ENCODE measurements at places on chromosomes 7 and 10.

- DNase-seq: no peak
Observed at GRCh38 chr7:102396710-102397019, 502 bp downstream of the PRKRIP1 start.

DNA sequence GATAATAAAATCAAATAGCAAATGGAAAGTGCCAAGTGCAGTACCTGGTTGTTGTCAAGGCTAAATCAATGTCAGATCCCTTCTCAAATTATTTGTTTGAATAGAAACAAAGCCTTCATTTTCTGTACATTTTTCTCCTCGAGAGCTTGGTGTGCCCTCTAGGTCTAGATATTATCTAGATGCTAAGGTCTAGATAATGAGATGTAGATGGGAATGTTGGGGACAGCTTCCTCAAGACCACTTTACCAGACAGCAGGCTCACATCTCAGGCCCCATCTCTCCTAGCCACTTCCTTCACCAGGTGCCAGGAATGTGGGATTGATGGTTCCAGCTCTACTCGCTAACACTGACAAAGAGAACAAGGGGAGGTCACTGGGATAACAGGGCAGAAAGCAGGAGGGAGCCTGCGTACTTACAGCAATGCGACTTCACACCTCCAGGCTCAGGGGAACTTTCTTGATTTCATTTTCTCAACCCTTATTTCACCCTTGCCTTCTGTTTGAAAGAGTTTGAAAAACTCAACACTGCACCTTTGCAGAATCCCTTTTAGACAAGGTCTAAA lies 451.4 kb upstream of the VSTM2A start:
- no peak for DNase-seq

DNA sequence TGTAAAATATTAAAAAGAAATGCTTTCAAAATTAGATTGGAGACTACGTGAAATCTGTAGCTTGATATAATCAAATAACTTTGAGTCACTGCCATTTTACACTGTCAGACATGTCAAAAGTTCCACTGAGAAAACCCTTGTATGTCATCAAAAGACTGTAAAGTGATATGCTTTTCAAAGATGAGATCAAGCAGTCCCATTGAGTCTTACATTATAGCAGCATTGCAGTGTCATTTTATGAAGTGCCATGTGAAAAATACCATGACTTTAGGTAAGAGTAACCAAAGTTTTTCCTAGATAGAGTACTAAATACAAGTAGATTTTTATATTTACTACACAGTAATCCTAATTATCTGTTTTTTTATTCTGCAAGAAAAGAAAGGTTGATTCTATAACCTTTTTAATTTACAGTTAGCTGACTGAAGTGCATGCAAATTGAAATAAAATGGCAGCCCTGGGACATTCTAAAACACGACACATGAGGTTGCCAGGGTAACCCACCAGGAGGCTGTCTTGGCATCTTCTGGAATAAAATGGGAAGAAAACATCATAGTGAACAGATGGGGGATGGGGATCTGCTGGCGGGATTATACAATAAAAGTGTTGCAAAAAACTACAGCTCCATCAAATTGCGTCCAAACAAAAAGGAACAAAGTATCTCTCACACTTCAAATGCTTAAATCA lies 91.3 kb upstream of the TMEM106B start:
- DNase-seq: no peak

- DNase-seq: no peak
Observed at GRCh38 chr7:47953822-47954221, 5.6 kb upstream of the PKD1L1 start.

DNA sequence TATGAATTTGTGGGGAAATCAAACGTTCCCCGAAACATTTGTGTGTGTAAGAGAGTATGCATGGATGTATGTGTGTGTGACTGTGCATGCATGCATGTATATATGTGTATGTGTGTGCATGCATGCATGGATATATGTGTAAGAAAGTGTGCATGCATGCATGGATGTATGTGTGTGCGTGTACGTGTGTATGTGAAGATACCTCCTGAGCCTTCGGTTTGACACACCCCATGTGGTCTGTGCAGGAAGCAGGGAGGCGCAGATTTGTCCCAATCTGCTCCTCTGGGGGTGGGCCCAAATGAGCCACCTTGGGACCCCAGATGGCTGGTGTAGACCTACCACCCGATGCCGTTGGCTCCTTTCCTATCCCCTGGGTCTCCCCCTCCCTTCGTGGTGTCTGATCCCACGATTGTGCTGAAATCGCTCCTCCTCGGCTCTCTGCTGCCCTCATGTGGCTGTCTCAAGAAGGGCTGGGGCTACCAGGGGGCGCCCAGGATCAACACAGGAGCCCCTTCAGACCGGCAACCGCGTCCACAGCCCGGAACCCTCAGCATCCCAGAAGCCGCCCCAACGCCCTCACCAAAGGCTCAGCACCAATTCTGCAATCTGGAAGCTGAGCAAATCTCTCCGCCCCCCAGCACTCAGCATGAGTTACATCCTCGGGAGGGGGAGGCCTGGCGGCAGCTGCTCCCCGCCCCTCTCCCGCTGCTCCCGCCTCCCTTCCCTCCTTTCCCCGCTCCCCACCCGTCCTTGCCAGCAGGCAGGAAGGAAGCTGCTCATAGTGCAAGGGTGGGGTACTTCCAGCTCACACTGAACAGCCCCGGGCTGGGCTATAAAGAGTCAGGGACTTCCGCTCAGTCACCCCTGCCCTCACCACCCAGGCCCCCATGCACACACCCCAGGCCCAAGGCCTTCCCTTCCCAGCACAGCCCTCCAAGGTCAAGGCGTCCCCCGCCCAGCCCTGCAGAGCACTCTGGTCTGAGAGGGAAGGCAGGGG lies 2.3 kb upstream of the NOS3 start:
- DNase-seq: peak; percentile 46

- DNase-seq: no peak
Observed at GRCh38 chr10:121290674-121291073, 307.6 kb downstream of the FGFR2 start.

DNA sequence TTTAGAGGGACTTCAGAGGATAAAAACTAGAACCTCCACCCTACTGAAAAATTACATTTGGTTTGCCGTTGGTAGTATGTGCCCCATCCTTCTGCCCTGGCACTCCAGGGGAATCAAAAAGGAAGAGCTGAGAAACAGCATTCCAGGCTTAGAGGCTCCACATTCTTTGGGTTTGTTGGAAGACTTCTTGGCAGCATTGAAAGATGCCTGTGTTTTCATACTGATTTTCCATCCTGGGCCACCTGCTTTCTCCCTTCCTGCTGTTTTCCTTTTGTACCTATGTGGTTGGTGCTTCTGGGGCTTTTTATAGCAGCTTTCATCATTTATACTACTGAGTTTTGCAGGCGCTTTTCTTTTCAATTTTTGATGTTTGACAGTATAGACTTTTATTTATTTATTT lies 61.7 kb downstream of the AUTS2 start:
- DNase-seq: no peak

Measured in stimulated activated CD4-positive, alpha-beta T cell treated with anti-CD3 and anti-CD28 coated beads, Interleukin-4, amount 100 ng/mL, for 4 hours (primary cell).